ENCODE measurements at places on chromosomes 7 and 10.

GRCh38 chr7:26439521-26440232 is 148.0 kb downstream of the SNX10 start:
- DNase-seq, result no peak

DNA sequence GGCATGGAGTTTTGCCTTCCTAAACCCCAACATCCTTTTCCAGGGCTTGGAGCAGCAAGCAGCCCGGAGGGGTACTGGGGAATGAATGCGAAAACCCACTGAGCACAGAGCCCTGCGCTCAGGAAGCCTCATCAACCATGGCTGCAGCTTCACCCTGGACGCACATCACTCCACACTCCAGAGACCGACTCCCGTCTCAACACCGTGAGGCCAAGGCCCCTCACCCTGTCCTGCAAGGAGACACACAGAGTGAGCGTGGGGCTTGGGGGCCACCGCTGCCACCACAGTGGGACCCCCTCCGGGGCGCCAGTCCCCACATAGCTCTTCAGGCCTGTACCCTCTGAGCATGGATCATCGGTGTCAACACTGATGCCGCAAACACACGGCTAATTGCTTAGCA is 41.9 kb downstream of the DPYSL4 start:
- DNase-seq, result no peak

- DNase-seq, result no peak
Observed at GRCh38 chr7:34260279-34260678, 354.9 kb downstream of the BMPER start.

GRCh38 chr7:20506175-20506574 is 109.3 kb upstream of the ABCB5 start:
- no peak for DNase-seq

GRCh38 chr7:91628742-91629141 is 251.8 kb downstream of the MTERF1 start:
- DNase-seq, result no peak

- DNase-seq, result no peak
Observed at GRCh38 chr10:117360994-117361667, 14.1 kb downstream of the PDZD8 start.

DNA sequence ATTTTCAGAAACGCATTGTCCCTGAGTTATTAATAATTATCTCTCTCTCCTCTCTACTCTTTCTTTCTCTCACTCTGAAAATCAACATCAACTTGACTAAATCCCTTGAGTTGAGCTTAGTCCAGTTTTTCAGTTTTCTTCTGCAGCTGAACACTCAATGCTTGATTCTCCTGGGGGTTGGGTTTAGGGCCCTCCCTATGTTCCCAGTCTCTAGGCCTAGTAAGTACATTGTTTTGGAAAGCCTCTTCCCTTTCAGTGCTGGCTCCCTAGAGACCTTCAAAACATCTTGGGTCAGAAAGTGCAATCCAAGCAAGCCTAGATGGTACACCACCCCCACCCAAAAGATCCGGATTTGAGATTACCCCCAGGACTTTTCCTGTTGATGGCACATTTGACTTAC is 488.5 kb downstream of the LRMDA start:
- no peak for DNase-seq

- DNase-seq, result no peak
Observed at GRCh38 chr7:112575864-112576263, 95.1 kb downstream of the LSMEM1 start.

GRCh38 chr7:124349443-124349842 is 316.6 kb upstream of the TMEM229A start:
- no peak for DNase-seq

DNA sequence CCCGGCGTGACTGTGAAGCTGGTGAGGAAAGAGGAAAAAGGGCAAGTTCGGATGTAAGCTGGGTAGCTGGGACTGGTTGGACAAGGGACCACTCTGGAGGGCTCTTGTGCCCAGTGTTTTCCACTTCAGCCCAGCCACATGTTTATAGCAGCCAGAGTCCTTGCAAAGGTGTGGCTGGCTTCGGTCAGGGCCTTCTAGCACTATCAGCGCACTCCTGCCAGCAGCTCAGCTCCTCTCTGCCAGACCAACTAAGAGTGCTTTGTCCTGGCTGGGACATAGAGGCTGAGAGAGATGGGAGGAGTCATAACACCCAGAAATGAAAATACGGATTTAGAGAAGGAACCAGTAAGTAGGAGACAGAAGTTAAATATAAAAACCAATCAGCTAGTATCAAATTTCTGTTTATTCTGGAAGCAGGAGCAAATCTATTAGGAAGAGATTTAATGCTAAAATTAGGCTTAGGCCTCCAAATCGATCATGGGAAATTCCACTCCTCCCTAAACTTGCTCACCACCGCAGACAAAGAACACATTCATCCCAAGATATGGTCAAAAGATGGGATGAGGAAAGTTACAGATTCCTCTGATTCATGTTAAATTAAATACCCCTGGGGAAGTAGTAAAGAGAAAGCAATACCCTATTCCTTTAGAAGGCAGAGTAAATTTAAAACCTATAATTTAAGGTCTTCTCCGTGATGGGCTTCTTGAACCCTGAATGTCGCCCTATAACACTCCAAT is 135.0 kb downstream of the RALA start:
- DNase-seq, result no peak

DNA sequence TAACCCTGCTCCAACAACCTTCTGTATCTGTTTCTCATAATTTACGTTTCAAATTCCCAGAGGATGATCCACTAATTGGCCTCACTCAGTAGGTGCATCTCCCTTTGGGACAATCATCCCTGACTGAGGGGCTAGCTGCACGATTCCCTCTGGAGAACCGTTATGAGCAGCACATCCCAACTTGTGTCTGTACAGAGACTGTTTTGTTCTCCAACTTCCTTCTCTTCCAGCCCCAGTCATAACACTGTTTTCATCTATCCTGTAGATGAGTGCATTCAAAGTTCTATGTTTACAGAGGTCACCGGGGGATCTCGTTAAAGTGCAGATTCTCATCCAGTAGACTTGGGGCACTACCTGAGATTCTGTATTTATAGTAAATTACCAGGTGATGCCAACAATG is 187.2 kb downstream of the REEP3 start:
- DNase-seq, result no peak

DNA sequence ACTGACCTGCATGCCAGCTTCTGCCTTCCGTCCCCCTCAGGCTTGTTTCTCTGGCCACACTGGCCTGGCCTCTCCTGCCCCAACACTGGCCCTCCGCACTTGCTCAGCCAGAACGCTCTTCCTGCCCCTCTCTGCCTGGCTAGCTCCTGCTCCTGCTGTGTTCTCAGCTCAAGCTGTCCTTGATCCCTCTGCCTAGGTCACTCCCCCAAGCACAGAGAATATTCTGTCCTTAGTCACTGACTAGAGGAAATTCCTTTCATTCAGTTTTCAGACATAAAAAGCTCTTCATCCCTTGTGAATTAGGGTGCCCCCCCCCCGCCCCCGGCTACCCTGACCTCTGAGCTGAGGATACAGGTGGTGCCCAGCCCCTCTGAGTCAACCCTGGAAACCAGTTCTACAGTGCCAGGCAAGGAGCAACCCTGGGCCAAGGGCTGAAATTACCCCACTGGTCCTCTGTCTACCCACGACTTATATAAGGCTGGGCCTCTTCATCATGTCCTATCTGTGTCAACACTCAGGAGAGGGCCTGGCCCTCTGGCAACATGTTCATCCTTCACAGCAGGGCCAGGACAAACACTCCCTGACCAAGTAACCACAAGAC is 6.6 kb upstream of the SGPL1 start:
- DNase-seq, result no peak
